ENCODE measurements at places on chromosomes 3 and 15. TPM values are rescaled to one million over a fixed set of nuclear protein-coding genes. Genes with fewer than 3 reads are reported as not detected.

The C15orf39 gene
- 26.8 TPM for total RNA-seq

The SYNPR gene
- total RNA-seq: not detected

The AHSG gene
- total RNA-seq: not detected

The MESP2 gene
- total RNA-seq: 0.29 TPM

The DYNC1LI1 gene
- 36.3 TPM for total RNA-seq

The TMEM40 gene
- total RNA-seq: 7.9 TPM

The DISP2 gene
- total RNA-seq: 2.2 TPM

The ATG7 gene
- total RNA-seq: 46.6 TPM

The MORC1 gene
- not detected for total RNA-seq

- no peak for DNase-seq
Observed at GRCh38 chr3:123757281-123757940, 126.7 kb downstream of the MYLK start.

DNA sequence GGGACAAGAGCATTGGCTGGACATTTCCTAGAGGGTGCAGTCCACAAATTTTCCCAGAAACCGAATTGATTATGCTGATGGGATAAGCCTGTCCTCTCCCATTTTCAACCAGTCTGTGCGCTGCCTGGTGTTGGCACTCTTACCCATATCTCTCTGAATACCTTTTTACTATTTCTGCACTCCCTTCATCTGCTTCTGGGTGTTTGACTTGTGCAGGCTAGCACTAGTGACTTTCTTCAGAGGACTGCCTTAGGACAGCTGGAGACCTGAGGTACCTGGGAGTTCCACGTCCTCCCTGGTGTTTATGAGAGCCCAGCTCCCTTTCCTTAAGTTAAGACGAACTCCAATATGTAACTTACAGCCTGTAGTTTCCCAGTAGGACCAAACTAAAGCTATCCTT, 50.2 kb downstream of the RBMS3 start:
- no peak for DNase-seq

GRCh38 chr3:197038679-197039462, 9.3 kb upstream of the MELTF start:
- DNase-seq: no peak

DNA sequence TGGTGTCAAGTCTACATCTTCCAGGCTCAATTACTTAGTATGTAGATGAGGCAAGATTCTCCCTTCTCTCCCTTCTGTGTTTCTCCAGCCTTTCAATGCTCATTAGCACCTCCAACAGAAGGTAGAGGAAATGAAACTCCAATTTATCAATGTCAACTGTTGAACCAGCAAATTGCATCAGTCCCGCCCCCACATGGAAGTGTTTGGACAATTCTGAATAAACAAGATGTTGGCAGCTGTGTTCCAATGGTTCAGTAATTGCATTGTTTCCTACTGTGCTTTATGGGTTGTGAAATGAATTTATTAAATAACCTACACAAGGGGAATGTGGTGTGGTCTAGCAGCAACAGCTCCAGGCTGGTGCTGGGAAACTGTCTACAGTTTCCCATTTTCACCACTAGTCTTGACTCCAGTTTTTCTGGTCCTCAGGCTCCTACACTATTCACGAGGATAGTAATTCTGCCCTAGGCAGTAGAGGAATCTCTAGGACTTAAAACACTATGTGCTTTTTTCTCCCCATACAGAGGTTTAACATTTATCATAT, 91.9 kb downstream of the MB21D2 start:
- DNase-seq: no peak

DNA sequence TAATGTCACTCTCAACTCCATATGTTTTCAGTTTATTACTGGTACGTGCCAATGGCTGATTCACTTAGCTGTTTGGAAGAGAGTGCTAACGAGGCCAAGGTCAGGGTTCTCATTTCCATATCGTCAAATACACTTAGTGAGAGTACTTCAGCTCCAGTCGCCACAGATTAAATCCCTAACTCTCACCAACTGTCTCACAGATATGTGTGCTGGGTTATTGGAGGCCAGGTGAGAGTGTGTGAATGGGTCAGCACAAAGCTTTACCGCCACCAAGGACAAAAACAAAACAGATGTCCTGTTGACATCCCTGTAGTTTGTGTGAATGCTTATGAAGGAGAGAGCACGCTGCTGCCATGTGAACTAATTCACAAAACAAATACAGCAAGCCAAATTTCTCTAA, 133.5 kb upstream of the TBL1XR1 start:
- DNase-seq: no peak

GRCh38 chr3:16200411-16200810, 25.9 kb downstream of the GALNT15 start:
- DNase-seq: no peak

- DNase-seq: no peak
Observed at GRCh38 chr3:17133632-17134545, 249.1 kb downstream of the PLCL2 start.

DNA sequence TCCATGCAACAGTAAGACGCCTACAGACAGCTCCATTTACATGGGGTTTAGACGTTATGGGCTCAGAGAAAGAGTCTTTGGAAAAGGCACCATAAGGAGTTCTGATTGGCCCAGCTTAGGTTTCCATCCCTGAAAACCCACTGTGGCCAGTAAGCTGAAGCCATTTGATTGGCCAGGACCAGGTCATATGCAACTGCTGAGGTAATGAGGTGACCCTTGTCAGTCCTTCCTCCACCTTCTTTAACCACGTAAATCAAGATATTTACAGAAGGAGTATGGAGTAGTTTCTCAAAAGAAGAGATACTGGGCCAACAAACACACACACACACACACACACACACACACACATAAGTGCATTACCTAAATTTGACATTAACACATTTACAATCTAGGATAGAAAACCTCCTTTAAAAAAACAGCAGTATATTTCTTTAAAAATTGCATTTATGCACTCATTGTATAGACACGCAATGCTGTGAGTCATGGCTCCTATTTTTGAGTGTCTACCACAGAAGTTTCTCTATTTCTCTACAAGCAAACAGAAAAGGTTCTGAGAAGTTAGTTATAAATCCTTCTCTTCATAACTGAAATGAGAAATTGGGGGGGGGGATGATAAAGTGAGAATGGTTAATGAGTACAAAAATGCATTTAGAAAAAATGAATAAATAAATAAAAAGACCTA, 16.3 kb upstream of the MB21D2 start:
- no peak for DNase-seq

- no peak for DNase-seq
Observed at GRCh38 chr3:158094235-158095110, 11.7 kb downstream of the SHOX2 start.

DNA sequence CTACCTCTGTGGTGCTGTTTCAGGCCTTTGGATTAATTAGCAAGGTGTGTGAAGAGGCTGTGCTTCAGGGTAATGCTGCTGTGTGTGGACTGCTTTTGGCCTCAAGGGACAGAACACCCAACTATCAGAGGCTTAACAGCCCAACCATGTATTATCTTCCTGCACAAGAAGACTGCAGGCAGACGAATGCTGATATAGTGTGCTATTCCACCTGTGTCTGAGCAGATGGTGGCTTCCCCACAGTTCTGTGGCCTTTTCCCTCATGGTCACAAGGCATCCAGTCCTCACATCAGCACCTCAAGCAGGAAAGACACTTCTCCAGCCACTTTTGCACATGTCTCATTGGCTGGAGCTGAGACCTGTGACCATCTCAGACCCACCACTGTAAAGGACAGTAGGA, 76.6 kb downstream of the CHCHD6 start:
- DNase-seq: no peak

GRCh38 chr15:99212406-99212805, 37.0 kb downstream of the TTC23 start:
- peak; percentile 32 for DNase-seq

- DNase-seq: no peak
Observed at GRCh38 chr3:177212756-177213155, 15.5 kb upstream of the TBL1XR1 start.

- no peak for DNase-seq
Observed at GRCh38 chr15:23629234-23629805, 18.3 kb downstream of the MAGEL2 start.

DNA sequence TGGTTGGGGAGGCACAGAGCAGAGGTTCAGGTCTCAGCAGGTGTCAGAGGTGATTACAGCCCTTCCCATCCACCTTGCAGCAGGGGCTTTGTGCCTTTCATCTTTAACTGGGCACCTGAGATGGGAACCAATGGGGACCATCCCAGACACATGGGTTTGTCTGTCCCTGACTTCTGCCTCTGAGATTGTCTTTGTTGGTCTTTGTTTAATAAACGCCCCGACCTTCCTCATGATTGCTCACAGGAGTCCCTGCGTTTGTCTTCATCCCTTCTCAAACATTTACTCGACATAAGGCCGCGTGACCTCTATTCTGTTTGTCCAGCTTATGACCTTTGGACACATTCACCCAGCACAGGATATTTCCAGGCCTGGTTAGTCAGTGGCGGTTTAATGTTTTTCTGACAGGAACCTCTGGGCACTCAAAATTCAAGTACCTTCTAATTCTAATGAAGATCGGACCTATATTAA, 5.9 kb downstream of the ZSCAN2 start:
- no peak for DNase-seq

DNA sequence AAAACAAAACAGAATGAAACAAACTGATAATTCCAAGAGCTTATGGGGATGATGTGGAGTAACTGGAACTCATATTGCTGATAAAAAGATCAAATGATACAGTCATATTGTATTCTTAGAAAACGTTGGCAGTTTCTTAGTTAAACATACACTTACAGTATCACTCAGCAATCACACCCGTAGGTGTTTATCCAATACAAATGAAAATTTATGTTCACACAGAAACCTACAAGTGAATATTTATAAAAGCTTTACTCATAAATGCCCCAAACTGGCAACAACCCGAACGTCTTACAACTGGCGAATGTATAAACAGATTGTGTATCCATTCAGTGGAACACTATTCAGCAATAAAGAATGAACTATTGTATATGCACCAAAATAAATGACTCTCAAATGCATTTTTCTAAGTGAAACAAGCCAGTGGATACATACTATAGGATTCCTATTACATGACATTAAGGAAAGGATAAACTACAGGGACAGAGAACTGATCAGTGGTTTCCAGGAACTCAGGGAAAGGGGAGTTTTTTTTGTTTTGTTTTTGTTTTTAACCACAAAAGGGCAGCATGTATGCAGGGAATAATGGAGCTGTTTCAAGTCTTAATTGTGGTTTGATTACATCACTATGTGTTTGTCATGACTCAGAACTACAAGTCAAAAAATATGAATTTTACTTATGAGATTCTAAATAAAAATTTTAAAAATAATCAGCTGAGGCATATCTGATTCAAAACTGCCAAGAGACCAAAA, 71.8 kb upstream of the NDUFB4 start:
- DNase-seq: peak; percentile 21

DNA sequence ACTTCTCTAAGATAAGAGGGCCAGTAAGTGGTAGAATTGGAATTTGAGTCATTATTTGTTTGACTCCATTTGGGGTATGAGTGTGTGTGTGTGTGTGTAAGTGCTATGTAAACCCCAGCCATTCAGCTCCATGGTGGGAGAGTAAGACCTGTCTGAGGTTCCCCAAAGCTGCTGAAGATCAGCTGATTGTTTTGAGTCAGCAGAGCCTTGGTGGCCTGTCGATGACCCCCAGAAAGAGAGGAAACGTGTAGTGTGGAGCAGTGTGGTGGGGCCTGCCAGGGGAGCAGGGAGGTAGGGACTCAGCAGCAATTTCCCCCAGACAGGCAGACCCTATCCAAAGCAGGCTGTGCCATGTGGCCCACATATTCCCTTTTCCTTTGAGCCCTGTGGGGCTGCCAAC, 5.3 kb downstream of the DVL3 start:
- no peak for DNase-seq

- DNase-seq: no peak
Observed at GRCh38 chr15:36447373-36447772, 132.1 kb upstream of the CDIN1 start.

- DNase-seq: no peak
Observed at GRCh38 chr15:41967506-41968206, 4.7 kb downstream of the EHD4 start.

DNA sequence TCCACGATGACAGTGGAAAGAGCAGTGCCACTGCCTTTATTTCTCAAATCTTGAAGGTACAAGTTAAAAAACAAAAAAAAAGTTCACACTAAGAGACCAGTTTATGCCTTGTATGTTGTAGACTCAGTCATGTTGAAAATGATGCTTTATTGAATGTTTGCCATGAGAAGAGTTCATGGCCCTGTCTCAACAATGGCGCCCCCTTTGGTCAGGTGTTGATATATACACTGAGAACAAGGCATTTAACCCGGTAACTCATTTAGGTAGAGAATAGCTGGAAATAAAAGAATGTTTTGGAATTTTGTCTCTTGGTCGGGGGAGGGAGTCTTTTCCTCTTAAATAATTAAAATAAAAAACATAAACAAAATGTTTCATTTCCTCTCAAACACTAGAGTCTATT, 145.6 kb upstream of the SLC2A2 start:
- no peak for DNase-seq

GRCh38 chr3:116199063-116199462, 246.2 kb downstream of the LSAMP start:
- peak; percentile 29 for DNase-seq

DNA sequence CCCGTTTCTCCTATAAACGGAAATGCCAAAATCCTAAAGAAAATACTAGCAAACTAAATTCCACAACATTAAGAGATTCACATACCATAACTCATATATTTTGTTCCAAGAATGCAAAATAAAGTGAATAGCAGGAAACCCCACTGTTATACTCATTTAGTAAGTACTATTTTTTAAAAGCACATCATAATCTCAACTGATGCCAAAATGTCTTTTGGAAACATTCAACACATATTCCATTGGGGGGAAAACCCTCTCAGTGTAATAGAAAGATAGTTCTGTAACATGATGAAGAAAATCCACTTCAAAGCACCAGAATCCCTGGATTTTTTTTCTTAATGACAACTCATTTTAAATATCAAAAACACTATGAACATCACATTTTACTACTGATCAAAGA, 93.0 kb upstream of the EIF1B start:
- no peak for DNase-seq

GRCh38 chr3:13308380-13308801, 111.7 kb downstream of the NUP210 start:
- peak; percentile 9 for DNase-seq

DNA sequence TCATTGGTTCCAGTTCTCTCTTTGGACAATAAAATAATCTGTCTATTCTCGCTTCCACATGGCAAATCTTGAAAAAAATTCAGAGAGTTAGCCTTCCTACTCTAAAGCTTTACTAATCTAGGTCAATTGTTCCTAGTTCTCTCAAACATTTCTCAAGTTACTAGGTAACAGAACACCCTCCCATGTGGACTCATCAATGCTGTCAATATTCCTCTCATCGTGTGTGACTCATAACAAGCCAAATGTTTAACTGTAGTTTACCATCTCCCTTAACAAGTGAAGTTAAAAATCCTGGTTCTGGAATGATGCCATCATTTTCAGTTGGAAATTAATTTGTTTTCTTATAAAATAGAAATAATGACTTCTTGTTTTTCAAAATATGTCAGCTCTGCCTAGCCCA, 438.6 kb downstream of the ROBO1 start:
- peak; percentile 35 for DNase-seq

GRCh38 chr15:57436961-57437360, 60.7 kb downstream of the CGNL1 start:
- no peak for DNase-seq

DNA sequence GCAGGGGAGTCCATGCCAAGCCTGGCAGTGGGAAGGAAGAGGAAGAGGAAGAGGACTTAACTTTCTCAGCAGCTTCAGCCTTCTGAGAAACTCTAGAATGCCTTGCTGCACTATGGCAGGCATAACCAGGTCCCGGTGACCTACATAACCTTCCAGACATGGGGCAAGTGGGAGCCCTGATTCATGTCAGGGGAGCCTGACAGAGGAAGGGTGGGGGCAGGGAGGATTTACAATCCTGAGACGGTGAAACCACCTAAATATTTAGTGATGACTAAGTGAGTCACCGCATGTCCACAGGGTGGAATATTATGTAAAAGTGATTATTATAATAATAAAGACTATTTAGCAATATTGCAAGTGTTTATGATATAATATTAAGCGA, 46.7 kb downstream of the AMOTL2 start:
- DNase-seq: no peak
